Sigmoid colon (tissue), 7 donors: ENCODE measurements at places on chromosomes 4 and X. TPM values are rescaled to one million over a fixed set of nuclear protein-coding genes. Genes with fewer than 3 reads are reported as not detected.

The HAND2 gene
- 224 TPM for total RNA-seq

The GPM6B gene
- 40.3 TPM for total RNA-seq

The LINC00632 gene
- total RNA-seq, result 44.9 TPM

The CDS1 gene
- total RNA-seq, result 0.27 TPM

The SULT1B1 gene
- 0.82 TPM for total RNA-seq

The SLC10A6 gene
- not detected for total RNA-seq

The FAM149A gene
- total RNA-seq, result 14.6 TPM

The NHS gene
- total RNA-seq, result 22.7 TPM

The BCORL1 gene
- 5.8 TPM for total RNA-seq

- no peak for DNase-seq
Observed at GRCh38 chr4:183571350-183571941, 66.6 kb downstream of the ING2 start.

DNA sequence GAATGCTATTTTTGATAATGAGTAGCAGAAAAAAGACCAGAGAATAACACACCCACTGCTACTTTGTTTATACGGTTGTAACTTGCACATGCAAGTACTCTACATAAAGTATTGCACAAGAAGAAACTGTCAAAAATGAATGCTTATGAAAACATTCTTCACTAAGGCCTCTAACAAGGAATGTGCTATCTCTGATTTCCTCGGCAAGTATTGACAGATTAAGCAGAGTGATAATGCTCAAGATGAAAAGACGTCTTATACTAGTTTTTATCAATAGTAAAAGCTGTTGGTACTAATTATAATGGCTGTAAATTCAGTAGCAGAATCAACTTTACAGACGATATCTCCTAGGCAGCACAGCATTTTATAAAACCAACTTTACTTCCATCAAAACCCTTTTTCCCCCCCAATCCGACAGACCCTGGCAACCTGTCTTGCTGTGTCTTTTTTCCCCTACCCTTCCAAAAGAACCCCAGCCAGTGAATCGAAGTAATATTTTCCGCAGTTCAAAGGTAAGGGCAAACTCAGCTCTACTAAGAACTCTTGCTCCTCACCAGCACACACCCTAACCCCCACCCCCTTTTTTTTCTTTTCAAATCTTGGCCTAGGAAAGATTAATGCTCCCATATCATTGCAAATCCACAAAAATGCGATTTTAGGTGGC lies 1.5 kb downstream of the FRYL start:
- DNase-seq, result no peak

DNA sequence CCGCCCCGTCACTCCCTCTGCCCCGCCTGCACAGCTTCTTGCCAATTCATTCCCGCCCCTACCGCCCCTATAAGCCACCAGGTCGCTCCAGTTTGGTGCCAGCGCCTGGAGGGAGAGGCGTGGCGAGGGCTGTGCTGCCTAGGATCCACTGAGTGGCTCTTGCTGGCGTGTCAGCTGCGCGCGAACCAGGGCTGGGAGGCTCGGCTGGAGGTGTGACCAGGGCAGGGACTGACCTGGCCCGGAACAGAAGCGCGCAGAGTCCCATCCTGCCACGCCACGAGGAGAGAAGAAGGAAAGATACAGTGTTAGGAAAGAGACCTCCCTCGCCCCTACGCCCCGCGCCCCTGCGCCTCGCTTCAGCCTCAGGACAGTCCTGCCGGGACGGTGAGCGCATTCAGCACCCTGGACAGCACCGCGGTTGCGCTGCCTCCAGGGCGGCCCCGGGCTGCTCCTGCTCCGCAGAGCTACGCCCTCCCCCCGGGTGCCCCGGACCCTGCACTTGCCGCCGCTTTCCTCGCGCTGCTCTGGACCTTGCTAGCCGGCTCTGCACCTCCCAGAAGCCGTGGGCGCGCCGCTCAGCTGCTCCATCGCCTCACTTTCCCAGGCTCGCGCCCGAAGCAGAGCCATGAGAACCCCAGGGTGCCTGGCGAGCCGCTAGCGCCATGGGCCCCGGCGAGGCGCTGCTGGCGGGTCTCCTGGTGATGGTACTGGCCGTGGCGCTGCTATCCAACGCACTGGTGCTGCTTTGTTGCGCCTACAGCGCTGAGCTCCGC lies at the start of gene GPR78:
TSS of gene GPR78 (plus strand) at position 72 of the 773 bp plus-strand sequence. CDS start at position 663, 591 bp downstream.
- DNase-seq, result peak; percentile 56

GRCh38 chrX:129618997-129619396 lies 35.8 kb downstream of the APLN start:
- DNase-seq, result no peak

DNA sequence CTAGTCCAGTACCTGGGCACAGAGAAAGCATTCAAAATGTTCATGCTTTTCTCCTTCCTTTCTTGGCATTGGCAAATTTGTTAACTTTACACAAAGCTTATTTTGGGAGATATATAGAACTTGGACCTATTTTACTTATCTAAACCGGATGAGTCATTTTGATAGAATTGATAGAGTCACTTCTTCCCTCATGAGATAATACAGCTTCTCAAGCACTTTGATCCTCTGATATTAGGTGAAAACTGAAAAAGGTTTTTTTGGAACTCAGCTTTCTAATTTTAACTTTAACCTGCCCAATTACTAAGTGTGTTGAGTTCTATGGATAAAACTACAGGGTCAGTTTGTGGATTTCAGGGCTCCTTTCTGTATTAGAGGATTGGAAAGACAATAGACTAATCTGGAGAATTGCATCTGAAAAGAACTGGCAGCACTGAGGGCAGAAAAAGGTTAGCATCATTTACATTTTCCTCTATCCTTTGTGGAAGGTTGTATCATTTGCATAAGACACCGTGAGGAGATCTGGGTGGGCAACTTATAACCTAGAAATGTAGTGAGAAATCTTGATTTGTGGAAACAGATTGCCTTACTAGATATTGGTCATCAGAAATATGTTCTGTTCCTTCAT lies 2.4 kb downstream of the WDR44 start:
- no peak for DNase-seq

GRCh38 chr4:22869235-22869634 lies 176.5 kb downstream of the GBA3 start:
- no peak for DNase-seq

GRCh38 chr4:166875821-166876220 lies 358.5 kb downstream of the SPOCK3 start:
- no peak for DNase-seq

DNA sequence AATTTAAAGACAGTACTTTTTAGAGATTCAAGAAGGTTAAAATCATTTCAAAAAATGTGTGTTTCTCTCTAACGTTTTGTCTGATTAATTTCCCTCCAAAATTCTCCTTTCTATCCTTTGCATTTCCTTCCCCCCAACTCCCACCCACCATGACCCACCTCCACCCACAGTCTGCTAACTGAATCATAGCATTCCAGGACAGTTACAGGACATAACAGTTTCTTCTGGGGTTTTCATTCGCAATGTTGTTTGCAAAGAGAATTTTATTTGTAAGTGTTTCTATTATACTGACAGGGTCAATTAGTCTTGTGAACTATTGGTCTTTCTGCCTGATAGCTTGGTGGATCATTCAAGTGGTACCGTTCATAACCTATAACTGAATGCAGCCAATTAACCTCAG lies 53.7 kb downstream of the ANAPC10 start:
- no peak for DNase-seq

DNA sequence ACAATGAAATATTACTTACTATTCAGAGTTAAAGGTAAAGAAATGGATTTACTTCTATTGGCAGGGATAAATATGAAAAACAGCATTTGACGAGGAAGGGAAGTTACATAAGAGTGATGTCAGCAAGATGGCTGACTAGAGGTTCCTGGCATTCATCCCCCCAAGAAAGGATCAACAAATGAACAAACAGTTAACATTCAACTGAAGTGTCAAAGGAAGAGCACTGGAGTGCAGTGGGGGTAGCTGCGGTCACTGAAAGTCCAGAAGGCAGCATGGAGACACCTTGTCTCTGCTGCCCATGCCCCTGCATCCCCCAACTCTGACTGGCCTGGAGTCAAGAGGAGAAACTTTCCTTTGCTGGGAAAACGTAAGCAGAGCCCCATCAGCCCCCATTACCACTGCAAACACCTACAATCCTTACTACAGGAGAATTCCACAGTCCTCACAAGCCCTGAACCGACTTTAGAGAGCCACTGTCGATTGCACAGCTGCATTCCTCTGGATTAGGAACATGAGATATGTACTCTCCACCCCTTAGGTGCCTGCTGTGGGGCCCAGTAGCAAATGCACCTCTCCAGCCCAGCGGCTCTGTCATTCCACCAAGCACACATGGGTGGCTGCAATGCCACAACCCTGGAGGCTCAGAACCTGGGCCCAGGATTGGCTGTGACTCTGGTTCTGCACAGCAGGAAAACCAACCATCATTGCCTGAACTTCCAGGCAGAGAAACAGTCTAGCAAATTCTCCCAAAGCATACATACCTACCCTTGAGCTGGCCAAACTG lies 79.5 kb downstream of the CBR4 start:
- no peak for DNase-seq

GRCh38 chr4:86032476-86033022 lies 327.3 kb downstream of the MAPK10 start:
- peak; percentile 59 for DNase-seq

DNA sequence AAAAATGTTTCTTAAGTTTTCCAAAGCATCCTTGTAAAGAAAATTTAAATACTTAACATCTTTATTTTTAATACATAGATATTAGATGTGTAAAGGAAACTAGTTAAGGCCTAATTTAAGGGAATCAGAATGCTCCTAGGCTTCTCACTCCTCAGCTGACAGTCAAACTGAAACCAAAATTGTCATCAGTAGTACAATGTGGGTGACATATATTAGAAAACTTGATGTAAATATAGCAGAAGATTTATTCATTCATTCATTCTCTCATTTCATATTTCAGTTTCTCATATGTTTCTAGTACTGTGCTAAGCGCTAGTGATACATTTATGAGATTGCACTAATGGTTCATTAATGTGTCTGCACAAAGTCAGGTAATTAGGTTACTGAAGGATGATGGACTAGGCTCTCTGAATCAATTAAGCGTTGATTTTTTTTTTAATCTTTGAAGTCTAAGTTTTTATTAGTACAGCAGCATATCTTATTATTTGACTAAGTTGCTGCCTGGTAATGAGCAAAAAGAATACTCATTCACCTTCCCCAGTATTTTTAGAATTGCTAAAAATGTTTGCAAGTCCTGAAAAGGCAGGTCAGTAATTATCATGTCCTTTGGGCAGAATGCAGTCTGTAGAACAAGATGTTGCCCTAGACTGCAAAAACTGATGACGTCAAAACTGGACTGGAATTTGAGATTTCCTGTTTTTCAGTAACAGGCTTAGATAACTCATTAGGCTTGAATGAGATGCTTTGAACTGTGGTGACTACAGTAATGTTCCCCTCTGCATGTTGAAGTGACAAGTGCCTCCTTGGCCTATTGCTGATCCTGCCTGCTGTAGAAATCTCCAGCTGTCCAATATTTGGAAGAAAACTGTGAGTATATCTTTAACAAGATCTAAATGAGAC lies 128.7 kb downstream of the ARHGAP24 start:
- no peak for DNase-seq

- no peak for DNase-seq
Observed at GRCh38 chr4:139606579-139607501, 50.8 kb upstream of the SETD7 start.

DNA sequence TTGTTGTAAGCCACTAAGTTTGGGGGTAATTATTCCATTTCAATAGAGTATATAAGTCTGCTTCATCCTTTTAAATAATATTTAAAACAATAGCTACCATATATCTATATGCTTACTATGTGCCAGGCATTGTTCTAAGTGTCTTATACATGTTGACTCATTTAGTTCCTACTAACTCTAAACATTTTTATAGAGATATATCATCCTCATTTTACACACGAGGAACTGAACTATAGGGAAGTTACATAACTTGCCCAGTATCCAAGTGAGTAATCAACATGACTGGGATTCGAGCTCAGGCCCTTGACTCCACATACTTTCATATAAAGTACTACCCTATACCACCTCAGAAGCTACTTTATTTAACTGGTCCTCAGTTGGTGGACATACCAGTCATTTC lies 175.3 kb upstream of the RAI2 start:
- DNase-seq, result no peak

- DNase-seq, result no peak
Observed at GRCh38 chr4:13476915-13477314, 7.2 kb downstream of the RAB28 start.

DNA sequence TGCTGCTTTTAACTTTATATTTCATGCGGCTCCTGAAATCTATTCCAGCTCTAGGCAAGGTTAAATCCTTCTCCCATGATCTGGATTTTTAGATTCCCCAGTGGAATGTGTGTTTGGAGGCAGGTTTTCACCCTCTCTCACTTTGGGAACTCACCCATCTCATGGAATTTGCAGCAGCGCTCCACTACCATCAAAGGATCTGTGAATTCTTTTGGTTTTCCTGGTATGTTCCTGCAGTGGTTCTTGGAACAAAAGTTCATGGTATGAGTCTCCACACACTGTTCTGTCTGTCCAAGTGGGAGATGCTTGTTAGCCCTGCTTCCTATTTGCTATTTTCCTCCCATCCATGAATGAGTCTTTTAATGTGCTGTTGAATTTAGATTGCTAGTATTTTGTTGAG lies 14.0 kb downstream of the APOOL start:
- DNase-seq, result no peak

DNA sequence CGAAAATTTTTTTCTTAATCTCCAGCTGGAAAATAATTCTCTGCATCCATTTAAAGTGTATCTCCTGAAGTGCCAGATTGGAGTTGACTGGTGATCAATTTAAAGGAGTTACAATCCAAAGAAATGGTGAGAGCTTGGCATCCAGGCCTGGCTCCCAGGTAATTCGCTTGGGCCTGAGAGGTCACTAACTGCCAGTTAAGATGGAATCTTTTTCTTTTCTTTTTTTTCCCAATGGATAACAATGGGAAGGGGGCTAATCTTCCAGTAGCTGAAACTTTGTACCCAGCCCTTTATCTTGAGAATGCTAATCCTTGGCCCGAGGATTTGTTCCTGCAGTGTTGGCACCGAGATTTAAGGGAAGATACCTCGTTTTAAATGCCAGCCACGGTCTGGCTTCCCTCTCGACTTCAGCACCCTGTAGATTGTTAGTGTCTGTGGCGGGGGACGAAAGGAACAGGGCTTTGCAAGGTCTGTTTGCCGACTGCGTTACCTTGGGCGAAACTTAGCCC lies 13.3 kb upstream of the PITX2 start:
- DNase-seq, result no peak

DNA sequence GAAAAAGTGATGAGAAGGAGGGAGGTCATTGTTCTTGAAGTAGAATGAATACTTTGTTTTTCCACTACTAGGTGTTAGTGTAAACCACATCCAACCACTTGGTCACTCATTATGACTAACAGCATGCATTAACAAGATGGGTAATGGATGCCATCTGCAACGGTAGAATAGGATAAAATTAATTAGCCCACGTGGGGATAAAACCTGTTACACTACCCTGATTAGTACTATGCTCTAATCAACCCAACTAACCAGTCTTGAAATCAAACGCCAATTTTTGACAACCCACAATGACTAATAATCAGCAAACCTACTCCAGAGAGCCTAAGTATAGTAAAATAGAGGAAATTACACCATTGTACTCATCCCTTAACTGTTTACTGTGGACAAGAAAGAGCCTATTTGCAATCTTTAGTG lies 93.4 kb upstream of the MCF2 start:
- no peak for DNase-seq

DNA sequence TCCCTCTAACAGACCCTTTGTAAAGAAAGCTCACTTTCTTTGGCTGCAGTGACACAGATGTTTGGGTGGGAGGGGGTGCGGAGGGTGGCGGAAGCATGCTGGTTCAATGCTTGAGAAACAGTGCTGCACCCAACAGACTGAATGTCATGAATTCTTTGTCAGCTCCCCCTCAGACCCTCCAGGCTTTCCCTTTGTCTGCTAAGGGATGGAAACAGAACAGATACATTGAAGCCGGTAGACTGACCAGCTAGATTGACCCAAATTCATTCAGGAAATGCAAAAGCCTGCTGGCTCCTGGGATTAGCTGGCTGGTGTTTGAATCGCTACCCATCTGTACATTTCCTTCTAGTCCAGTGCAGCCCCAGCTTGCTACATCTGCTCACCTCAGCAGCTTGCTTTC lies 90.8 kb upstream of the PAK3 start:
- no peak for DNase-seq
